ENCODE measurements at places on chromosomes 5 and 9.

DNA sequence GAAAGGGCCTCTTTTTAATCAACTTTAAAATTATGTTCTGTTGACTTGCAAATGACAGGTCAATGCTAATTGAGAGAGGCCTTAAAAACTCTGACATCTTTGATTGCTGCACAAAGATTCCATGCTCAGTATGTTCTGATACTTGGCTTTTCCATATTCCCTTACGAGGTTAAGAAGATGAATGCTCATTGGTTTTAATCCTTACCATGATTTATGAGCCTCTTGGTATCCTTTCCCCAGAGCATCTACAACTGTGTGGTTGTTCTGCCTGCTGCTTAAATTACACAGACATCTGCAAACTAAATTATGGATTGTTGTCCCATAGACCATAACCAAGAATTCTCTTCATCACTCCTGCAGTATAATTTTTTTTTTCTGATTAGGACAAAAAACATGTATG, 352.6 kb downstream of the CDH12 start:
- DNase-seq: no peak

- DNase-seq: no peak
These were observed 113.2 kb downstream of the TLE4 start for GRCh38 chr9:79684711-79685575.

DNA sequence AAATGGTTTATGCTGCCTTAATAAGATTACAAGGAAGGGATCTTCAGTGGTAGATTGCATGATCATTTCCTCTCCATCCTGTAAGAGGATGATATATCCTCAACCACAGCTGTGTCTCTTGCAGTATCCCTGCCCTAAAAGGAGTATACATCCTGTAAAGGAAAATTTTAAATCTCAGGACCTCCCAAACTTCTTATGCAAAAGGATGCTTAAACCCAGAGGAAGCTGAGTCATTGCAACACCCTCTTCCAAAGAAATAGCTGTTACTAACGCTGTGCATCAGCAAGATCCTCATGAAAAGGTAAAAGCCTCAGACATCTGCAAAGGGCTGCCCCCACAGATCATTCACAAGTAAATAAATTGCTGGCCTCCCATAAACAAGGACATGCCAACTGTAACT, 599.0 kb downstream of the PRELID2 start:
- no peak for DNase-seq

DNA sequence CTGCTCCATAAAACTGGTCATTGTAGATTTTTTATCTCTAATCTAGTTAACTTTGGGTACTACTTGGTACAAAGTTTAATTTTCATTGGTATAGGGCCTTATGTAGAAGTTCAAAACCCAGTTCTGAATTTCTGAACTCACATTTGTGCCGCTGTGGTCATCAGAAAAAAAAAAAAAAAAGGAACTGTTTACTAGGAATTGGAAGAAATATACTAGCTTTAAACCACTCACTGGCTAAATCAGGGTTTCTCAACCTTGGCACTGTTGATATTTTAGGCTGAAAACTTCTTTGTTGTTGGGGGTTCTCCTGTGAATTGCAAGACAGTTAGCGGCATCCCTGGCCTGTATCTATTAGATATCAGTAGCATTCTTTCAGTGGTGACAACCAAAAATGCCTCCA, 4.1 kb upstream of the ZFYVE16 start:
- DNase-seq: peak; percentile 43

GRCh38 chr9:97501177-97501971, at the start of gene TMOD1:
TSS of gene TMOD1 (plus strand) at chr9:97501666. CDS start at chr9:97524189, 22,523 bp downstream.
- DNase-seq: peak; percentile 78

DNA sequence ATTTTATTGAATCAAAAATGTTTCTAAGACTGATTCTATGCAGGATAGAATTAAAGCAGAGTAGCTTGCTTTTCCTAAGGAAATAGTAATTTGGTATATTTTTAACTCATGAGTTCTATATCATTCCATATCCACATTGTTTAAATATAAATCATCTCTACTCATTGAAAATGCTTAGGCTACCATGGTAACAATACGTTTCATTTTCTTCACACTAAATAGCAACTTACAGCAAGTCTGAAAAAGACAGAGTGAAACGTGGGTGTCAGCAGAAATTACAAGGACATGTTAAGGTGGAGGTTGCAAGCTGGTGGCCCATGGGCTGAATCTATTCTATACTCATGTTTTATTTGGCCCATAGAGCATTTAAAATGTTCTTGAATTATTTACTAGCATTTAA, 487.9 kb downstream of the ARHGEF28 start:
- DNase-seq: no peak

- no peak for DNase-seq
These were observed 3.7 kb upstream of the CLK4 start for GRCh38 chr5:178630475-178630930.

DNA sequence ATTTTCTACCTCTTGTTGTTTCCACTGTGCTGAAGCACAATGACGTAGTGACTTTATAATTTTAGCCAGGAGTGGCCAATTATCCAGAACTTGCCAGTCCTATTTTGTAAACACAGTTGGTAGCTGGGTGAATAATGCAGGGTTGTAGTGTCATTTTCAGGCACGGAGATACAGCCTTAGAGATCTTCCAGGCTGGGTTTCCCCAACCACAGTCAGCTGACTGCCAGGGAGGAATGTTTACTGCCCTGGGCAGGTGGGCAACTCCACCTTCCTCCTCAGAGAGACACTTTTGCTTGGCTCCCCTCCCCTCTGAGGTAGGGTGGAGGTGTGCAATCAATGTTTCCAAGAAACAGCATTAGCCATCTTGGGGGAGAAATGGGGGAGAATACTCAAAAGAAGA, 228.1 kb upstream of the NR4A3 start:
- DNase-seq: peak; percentile 49

GRCh38 chr5:104062621-104063377, 500.2 kb upstream of the NUDT12 start:
- no peak for DNase-seq

DNA sequence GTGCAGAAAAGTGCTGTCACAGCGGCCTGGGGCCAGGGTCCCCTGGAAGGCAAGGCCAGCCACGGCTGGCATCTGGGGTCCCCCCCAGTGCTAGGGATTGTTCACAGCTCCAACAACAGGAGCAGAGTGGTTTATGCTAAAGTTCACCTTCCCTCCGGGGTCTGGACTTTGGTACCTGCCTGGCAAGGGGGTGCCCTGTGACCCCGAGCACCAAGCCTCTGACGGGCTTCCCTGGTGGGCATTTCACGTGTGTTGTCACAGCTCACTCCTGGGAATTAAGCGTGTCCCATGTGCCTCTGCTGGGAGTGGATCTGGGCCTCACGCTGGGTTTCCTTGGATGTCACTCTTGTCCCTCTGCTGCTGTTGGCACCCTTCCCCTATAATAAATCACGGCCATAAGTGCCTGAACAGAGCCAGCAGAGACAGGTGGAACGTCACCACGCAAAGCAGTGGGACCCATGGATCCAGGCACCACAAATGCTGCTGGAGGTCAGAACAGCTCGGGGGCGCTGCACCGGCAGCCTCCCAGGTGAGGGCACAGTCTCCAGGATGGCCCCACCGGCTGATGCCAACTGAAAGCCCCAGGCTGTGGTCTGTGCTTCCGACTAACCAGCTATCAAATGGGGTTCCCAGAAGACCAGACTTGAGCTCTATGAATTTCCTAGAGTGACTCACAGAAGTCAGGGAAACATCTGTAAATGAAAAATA, 17.8 kb upstream of the ZDHHC11 start:
- no peak for DNase-seq

GRCh38 chr5:9516591-9516990, 29.3 kb downstream of the SEMA5A start:
- DNase-seq: no peak

DNA sequence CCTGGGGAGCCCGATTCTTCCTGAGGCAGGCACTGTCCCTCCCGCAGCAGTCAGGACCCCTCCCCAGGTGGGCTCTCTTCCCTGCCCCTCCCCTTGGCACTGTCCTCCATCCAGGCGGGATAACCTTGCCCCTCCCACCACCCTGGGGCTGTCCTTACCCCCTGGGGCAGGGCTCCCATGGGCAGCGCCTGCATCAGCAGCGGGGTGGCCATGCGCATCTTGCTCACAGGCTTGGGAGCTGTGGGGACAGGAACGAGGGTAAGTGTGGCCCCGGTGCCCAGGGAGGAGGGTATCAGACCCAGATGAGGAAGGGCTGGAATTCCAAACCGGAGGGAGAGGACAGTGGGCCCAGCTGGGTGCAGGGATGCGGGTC, 6.0 kb downstream of the CD74 start:
- no peak for DNase-seq

DNA sequence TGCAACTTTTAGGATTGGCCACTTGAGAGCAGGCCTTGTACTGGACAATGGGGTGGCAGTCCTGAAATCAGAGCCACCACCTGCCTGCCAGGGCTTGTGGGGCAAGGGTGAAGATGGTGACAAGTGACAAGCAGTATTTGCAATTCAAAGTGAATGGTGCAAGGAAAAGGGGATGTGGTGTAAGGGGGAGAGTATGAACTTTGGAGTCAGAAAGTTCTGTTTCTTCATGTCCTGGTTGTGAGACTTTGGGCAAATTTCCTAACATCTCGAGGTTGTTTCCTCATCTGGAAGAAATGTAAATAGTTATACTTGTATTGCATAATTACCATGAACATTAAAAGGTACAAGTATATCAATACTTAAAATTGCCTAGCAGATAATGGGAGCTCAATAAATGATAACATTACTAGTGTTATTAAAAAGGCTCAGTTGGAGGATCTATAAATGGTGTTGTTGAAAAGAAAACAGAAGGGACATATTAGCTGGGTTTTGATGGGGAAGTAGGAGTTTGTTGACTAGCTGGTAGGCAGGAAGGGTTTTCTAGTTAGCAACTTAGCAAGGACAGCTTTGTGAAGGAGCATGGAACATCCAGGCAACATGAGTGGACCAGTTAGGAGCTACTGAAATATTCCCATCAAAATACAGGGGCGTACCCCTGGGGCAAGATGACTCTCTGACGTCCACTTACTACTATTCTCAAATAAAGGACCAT, 21.3 kb upstream of the MEGF9 start:
- peak; percentile 91 for DNase-seq

GRCh38 chr9:134455934-134456755, 129.9 kb downstream of the RXRA start:
- DNase-seq: peak; percentile 90

DNA sequence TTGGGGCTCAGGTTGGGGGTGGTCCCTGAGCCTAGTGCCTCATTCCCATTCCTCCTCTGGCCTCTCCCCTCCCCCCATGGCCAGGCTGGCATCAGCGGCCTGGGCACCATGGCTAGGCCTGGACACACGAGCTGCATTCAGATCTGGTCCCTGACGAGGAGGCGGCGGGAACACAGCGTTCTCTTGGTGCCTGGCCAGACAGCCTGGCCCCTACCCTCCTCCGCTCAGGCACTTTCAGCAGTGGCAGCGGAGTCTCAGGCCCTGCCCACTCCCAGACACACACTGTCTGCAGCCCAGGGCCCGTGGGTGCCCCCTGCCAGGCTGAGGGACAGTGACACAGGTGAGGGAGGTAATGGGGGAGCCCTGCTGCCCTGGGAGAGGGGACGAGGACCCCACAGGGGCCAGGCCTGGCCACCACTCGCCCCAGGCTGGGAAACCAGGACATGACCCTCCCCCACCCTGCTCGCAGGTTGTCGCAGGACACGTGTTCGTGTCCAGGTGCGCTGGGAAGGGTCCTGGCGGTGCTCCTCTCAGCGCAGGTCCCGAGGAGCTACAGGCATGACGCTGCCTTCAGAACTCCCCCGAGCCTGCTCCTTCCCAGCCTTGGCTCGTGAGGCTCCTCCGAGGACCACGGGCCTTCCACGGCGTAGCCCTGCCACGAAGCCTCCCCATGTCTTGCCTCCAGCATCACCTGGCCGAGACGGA, 19.9 kb upstream of the UBAC1 start:
- no peak for DNase-seq

- DNase-seq: no peak
These were observed 298.2 kb downstream of the MAN2A1 start for GRCh38 chr5:109987970-109988369.

GRCh38 chr9:89730715-89731114, 125.9 kb downstream of the GADD45G start:
- no peak for DNase-seq

DNA sequence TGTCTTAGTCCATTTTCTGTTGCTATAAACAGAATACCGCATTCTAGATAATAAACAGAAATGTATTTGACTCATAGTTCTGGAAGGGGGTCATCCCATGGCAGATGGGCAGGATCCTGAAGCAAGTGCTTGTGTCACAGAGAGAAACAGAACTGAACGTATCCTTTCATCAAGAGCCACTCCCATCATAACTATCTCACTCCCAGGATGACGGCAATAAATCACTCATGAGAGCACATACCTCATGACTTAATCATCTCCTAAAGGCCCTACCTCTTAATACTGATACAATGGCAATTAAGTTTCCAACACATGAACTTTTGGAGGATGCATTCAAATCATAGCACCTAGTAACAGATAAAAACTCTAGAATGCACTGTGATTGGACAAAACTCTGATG, 142.9 kb downstream of the CAMK4 start:
- DNase-seq: no peak

DNA sequence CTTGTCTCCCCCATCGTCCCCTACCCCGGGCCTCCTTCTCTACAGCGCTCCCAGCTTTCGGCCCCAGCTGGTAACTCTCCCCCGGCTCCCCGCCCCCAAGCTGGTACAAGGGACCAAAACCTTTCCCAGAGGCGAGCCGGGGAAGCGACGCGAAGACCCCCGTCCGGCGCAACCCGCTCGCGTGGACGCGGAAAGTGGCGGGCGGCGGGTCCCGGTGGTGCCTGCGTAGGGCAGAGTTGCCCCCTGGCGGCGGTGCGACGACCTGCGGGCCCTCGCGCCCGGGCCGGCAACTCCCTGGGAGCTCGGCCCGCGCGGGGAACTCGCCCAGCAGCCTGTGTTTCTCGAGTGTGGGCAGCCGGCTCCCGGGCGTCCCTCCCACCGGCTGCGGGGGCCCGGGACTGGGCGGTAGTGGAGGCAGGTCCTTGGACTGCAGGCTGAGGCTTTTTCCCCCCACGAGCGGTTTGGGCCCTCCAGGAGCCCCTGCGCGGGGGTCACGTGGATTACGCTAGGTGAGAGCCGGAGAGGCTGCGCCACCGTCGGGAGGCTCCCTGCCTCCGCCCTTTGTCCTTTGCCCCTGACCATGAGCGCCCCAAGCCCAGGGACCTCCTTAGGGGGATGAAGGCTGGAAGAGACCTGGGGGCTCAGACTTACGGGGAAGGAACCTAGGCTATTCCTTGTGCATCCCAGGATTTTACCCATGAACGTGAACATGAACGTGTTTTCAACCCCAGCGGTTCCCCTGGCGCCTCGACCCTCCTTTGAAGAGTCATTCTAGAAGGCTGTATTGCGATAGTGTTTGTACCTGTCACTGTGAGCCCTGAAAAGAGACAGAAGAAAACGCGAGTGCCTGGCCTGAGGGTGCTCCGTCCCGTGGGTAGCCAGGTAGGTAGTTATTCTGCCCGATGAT, 2.9 kb upstream of the FOXD1 start:
- DNase-seq: peak; percentile 63

Data from suppressor macrophage treated with lipopolysaccharide for 4 hours (primary cell).